Transverse colon (tissue), 4 donors: ENCODE measurements at places on chromosomes 16 and 17.

GRCh38 chr17:33966410-33967059 lies 288.6 kb upstream of the CCL2 start:
- DNase-seq, result no peak

- no peak for DNase-seq
Measured at GRCh38 chr17:27315796-27316465, 22.0 kb downstream of the WSB1 start.

DNA sequence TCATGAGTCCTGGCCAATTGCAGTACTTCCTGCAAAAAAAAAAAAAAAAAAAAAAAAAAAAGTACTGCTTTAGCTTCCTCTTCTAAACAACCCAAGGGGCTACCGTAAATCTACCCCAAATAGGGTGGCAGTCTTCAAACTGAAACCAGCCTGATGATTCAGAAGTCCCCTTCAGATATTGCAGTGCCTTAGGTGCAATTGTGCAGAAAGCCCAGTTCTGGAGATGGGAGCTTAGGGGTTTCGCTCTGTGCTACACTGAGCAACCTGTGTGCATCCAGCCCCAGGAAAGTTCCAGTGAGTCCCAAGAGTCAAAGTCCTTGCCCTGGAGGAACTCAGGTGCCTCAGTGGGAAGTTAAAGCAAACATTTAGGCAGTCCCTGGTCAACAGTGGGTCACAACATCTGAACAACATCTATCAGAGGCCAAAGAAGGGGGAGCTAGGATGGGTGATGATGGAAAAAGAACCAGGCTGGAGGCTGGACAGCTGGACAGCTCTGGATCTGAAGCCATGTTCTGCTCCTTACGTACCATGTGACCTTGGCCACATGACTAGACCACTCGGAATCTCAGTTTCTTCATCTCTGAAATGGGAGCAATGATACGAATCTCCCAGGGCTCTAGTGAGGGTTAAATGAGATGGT lies 6.7 kb upstream of the CIITA start:
- no peak for DNase-seq

DNA sequence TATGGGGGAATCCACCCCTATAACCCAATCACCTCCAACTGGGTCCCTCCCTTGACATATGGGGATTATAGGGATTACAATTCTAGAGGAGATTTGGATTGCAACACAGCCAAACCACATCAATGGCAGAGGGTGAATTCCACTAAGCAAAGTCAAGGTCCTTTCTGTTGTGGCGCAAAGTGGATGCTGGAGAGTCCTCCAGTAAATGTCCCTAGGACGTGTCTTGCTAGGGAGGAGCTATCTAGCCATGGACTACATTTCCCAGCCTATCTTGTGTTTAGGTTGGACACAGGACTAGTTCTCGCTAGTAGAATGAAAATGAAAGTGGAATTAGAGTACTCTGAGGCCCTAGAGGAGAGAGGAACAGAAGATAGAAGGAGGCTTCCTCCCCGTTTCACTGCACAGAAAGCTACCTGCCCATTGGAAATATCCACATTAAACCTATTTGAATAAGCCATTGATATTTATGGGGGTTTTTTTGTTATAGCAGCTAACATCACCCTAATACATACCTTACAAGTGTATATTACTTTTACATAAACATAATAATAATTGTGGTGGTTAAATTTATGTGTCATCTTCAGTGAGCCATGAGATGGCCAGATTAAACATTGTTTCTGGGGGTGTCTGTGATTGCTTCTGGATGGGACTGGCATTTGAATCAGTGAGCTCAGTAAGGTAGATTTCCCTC lies 56.7 kb upstream of the ERCC4 start:
- no peak for DNase-seq

DNA sequence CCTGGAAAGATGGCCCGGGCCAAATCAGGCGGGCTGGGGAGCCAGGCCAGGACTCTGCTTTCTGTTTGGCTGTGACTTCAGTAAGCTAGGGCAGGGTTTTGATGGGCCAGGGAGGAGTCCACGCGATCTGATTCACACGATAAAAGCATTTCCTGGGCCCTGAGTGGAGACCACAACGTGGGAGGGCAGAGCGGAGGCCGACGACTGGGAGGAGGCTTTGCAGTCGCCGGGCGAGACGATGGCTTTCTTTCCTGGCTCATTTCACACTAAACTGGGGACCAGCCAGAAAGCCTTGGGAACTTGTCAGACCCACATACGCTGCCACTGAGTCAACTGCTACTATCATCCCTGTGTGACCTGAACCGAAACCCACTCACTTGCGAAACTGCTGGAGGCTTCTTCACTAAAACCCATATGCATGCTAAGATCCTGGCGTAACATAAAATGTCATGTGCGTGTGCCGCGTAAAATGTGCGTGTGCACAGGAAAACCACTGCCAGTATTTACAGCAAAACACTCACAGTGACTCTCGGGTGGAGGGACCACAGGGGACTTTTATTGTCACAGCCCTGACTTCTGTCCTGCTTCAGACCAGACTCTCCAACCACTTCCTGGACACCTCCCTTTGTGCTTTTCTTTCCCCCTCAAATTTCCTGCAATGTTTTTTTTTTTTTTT lies 14.2 kb upstream of the RHBDF2 start:
- DNase-seq, result peak; percentile 72
